ENCODE measurements at places on chromosomes 16 and 17. TPM values are rescaled to one million over a fixed set of nuclear protein-coding genes. Genes with fewer than 3 reads are reported as not detected.

The CBX1 gene
- total RNA-seq, result 74.4 TPM

The ACAP1 gene
- 2.5 TPM for total RNA-seq

The PRDM7 gene
- total RNA-seq, result not detected

The IL34 gene
- 20.3 TPM for total RNA-seq

The EVI2A gene
- 29.7 TPM for total RNA-seq

The HEXIM1 gene
- 58.8 TPM for total RNA-seq

The MILR1 gene
- 6.9 TPM for total RNA-seq

The PITPNC1 gene
- 89.7 TPM for total RNA-seq

Measured in dorsolateral prefrontal cortex (tissue), 122 donors.